T1000 (cell line): ENCODE measurements at places on chromosomes 1 and 21.

- peak; percentile 17 for DNase-seq
Measured at GRCh38 chr1:11929849-11930248, 3.6 kb upstream of the KIAA2013 start.

DNA sequence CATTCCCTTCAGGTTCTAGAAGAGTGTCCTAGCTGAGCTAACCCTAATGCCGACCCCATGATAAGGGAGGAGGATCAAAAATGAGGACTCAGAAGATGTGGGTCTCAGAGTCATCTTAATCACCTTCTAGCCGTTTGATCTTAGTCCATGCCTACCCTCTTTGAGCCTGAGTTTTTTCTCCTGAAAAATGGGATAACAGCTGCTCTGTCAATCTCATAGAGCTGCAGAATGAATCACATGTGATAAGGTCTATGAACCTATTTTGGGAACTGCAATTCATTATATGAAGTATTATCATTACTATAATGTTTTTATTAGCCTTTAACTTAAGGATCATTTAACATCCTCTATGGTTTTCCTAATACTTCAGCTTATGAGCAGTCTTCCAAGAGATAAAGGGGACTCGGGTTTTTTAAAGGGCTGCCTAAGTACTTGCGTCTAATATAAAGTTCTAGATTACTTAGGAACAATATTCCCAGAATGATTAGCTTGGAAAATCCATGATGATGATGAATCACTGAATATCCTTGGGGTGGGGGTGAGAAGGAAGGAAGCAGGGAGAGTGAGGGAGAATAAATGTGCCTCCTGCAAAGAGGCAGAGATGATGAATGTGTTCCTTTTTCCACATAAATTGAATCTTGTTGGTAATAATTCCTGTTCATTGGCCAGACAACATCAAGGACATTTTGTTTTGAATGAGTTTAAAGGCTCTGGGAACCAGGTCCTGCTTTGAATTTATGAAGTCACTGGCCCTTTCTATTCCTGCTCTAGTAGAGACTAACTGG, 66.8 kb downstream of the COLGALT2 start:
- DNase-seq: no peak

DNA sequence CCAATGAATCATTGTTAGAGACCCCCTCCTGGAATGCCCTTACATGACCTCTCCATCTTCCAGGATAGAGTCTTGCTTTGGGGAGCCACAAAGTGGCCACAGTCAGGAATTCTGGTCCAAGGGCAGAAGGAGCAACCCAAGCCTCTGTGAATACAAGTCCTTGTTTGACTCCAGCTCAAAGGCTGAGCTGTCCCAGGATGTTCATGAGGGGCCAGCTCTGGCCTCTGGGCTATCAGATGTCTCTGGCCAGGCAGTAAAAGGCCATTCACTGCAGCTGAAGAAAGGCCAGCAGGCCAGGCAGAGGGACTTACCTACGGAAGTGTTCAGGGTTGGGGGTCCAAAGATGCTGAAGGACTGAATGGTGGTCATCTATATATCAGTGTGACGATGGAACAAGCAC, 98.3 kb upstream of the IPO9 start:
- DNase-seq: no peak

DNA sequence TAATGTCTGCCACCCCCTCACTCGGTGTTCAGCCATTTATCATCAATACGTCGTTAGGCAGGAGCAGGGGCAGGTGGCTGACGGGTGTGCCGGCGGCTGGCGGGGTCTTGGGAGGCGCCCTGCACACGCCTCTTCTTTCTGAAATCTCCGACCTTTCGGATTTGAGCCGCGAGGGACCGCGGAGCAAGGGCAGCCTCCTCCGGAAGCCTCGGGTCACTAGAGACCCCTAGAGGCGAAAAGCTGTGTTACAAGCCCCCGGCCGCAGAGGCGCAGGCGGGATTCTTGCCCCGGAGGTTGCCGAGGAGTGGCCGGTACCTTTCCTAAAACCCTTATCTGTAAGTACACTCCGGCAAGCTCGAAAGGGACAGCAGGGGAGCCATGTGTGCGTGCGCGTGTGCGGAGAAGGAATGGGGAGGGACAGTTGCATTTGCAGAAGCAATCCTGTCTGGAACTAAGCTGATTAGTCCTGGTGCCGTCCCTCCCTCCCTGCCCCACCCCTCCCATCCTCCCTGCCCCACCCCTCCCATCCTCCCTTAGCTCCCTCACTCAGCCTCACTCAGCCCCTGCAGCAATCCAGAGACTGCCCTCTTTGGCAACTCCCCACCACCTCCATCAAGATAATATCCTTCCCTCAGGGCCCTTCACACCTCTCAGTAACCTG, 11.0 kb downstream of the BRINP2 start:
- DNase-seq: peak; percentile 56

- no peak for DNase-seq
Measured at GRCh38 chr1:106899644-106900043, 156.8 kb upstream of the PRMT6 start.

DNA sequence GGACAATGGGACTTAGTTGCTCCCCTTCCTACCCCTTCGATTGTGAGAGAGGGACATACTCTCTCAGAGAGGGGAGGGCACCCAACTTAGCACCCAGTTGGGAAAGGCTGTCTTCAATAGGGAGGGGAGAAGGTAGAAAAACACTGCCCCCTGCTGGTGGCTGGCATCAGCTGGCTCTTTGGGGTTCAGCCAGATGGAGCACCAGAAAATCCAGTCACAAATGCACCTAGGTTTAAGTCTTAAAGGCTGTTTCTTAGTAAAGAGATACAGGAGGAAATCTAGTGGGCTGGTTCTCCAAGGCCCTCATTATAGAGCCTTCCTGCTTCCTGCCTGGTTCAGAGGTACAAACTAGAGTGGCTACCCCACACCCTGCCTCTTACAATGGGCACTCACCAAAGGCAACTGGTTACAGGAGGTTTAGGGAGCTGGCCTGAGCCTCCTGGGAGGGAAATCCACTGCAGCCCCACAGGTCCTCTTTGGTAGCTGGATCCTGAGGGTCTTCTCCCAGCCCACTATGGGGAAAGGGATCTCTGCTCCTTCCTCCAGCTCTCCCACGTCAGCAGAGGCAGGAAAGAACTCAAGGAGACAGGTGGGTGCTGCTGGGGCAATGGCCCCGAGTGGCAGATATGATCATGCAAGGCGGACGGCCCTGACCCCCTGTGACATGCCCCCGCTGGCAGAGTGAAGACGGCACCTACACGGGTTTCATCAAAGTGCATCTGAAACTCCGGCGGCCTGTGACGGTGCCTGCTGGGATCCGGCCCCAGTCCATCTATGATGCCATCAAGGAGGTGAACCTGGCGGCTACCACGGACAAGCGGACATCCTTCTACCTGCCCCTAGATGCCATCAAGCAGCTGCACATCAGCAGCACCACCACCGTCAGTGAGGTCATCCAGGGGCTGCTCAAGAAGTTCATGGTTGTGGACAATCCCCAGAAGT, 28.3 kb downstream of the EIF2D start:
- DNase-seq: peak; percentile 51

- DNase-seq: no peak
Measured at GRCh38 chr1:222454186-222454585, 93.7 kb downstream of the HHIPL2 start.

GRCh38 chr1:918353-918752, 5.4 kb upstream of the SAMD11 start:
- no peak for DNase-seq

DNA sequence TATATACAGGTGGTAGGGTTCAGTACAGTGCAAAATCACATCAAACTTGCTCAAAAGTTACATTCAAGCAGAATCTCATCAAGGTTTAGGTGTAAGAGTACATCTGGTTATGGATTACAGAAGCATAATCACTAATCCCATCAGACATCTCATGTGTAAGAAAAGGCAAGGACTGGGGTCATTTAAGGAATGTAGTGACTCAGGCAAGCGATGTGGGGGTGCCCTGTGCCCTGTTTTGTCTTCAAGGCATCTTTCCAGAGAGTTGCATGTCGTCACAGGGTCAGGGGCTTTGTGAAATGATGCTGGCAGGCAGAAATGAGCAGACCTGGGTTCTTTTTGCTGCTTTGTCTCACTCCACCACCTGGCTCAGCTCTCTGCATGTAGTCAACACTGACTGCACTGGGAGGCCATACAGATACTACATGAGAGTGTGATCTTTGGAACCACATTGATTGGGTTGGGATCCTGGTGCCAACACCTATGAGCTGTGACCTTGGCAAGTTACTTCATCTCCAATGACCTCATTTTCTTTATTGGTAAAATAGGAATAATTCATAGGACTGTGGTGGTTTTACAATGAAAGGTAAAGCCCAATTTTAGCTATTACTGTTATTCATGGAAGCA, 8.2 kb upstream of the HHIPL2 start:
- no peak for DNase-seq

- DNase-seq: no peak
Measured at GRCh38 chr1:61268546-61269240, 186.3 kb downstream of the NFIA start.

DNA sequence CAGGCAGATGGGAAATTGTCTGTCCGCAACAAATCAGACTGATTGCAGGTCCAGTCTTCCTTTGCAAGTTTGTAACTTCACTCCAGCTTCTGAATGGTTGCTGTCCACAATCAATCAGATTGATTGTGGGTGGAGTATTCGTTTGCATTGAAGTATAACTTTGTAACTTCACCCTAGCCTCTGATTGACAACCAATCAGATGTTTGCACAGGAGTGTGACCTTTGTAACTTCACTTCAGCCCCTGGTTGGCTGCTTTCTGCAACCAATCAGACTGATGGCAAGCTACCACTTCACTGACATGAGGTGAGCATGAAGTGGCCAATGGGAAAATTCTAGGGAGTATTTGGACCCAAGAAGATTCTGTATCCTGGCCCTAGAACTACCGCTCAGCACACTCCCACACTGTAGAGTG, 25.7 kb downstream of the OR10J1 start:
- no peak for DNase-seq

DNA sequence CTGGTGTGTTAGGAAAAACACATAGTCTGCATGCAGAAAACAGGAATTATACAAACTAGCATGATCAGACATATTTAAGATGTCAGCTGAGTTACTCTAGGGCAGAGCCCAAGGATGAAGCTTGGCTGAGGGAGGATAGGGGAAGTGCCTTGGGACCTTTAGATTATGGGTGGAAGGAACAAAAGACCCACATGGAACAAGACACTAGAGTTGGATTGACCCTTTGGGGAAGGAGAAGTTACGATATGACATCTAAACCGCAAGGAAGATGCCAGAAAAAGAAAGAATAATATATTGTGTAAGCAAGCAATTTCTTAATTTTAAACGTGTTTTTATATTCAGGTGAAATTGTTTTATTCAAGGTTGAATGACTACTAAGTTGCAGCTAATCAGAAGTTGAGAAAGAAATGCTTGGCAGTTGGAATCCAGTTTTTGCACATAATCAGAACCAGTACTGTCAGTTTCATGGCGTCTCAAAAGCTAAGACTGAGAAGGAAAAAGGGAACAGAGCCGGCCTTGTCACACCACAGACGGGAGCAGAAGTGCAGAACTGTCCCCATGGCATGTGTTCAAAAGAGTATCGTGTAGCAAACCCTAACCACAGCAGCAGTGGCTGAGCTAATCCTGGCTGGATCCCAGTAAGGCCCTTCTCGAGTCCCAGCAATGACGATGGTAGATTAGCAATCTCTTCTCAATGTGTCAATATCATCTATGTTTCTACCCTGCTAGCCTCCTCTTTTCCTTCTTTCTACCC, 31.2 kb upstream of the IFNAR2 start:
- no peak for DNase-seq

DNA sequence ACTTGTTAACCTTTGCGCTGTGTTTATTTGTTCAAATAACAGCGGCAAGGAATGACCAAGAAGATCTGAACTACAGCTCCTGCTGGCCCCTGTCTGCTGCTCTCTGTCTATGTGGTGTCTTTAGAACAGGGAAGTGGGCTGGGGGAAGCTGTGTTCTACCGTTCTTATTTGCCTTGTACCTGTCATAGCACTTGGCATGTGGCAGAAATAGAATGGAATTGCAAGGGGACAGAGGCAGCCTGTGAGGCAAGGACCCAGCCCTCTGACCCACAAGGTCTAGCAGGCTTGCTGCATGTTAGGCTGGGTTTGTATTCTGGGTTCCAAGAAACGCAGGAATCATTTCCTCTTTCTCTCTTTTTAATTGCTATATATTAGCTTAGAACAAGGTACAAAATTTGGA, 20.7 kb downstream of the HMGCS2 start:
- no peak for DNase-seq

DNA sequence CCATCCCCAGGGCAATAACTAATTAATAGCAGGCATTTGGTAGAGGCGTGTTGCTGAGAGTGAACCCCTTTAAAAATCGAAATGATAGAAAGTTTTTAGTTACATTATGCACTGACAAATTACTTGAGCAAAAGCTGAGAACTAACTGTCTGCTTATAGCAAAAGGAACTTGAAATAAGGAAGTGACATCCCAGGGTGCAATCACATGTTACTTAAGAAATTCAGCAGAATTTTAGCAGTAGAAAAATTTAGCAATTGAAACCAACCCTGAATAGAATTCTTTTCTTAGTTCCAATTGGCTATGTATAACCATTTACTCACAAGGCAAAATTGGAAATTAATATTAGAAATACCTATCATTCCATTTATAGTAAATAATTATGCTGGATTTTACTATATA, 139.5 kb upstream of the SAMSN1 start:
- no peak for DNase-seq

- no peak for DNase-seq
Measured at GRCh38 chr1:44014365-44015104, 16.7 kb downstream of the SLC6A9 start.

DNA sequence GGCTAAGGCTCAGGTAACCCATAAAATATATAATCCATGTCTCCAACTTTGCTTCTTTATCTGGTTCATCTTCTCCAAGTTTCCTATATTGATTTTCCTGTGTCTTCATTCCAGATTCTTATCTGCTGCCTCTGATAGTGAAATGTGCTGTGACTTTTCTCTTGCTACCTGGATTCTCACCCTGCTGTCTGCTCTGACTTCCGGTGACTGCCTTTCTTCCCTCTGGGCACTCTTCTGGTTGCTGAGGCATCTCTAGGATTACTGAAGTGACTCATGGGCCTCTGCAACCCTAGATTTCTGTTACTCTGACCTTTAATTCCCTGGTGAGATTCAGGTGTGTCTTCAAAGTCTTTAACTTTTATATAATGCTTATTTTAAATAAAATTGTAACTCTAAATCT, 46.9 kb downstream of the GIPC2 start:
- peak; percentile 13 for DNase-seq

DNA sequence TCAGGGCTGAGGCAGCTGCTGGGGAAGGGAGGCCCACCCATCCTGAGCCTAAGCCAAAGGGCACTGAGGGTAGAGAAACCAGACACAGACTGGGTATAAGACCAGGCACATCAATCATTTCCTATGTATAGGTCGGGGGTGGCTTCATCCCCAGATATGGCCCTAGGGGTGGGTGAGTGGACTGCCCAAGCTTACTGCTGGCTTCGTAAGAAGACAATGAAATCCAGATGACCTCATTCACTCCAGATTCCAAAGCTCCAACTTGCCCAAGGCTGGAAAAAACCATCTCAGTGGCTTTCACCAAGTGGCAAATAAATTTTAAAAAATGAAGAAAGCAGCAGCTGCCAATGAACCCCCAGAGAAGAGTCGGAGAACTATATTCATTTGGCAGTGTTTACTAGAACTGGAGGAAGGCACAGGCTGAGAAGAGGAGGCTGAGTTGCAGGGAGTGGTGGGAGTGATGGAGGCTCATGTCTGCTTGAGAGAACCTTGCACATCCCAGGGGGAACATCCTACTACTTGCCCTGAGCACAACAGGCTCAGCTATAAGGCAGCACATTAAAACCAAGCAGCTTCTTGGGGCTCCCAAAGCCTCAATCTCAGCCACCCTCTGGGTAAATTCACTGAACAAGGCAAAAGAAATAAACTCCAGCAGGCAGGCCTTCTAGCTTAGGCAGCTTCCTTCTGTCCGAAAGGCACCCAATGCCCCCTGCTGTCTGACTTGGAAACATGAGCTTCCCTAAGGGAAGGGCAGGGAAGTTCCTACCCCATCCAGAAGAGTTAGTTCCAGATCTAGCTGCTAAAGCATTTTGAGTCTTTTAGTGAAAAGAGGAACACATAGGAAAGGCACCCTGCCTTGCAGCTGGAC, 14.1 kb downstream of the PEA15 start:
- peak; percentile 25 for DNase-seq
